WTC11 (cell line): ENCODE measurements at places on chromosomes 12 and 14. TPM values are rescaled to one million over a fixed set of nuclear protein-coding genes. Genes with fewer than 3 reads are reported as not detected.

DNA sequence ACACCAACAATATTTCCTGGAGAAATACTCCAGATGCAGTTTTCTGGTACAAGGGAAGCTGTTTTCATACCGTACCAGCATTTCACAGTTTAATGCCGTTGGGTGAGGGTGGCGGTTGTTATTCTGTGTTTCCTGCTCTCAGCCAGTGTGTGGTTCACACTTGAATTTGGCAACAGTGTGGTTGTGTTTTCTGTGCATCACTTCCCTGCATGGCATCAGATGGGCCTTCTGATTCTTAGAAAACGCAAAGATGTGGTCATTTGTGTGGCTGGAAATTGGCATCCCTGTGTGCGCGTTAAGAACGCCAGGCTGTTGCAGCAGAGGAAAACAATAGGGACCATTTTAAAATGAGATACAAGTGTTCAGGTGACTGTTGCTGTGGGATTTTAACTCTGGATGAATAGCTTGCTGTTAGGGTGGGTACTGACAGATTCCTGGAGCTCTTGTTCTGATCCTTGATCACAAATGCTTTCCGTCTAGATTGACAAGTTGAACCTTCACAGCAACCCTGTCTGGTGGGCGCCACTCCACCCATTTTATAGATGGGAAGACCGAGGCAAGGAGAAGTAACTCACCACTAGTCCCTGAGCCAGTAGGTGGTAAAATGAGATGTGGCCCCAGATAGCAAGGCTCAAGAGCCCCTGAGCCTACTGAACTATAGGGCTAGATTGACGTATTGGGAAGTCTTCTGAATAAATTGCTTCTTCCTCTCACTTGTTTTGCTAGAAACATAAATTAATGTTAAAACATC lies 231.2 kb downstream of the CHST11 start:
- no peak for DNase-seq

GRCh38 chr12:26112703-26113147 lies 12.1 kb downstream of the BHLHE41 start:
- no peak for DNase-seq

DNA sequence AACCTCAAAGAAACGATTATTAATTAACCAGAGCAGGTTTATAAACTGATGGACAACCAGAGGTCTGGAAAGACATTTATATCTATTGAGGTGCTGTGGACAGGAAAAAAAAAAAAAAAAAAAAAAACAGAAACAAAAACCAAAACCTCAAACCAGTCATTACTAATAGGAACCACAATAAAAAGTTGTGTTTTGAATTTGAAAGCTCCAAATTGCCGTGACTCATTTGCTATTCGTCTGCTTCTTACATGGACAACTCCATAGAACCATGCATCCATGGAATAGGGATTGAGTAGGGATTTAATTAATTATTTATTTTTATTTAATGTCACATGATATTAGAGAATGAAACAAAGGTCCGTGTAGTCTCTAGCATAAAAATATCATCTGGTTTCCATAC lies 134.1 kb upstream of the SSTR1 start:
- DNase-seq = no peak

DNA sequence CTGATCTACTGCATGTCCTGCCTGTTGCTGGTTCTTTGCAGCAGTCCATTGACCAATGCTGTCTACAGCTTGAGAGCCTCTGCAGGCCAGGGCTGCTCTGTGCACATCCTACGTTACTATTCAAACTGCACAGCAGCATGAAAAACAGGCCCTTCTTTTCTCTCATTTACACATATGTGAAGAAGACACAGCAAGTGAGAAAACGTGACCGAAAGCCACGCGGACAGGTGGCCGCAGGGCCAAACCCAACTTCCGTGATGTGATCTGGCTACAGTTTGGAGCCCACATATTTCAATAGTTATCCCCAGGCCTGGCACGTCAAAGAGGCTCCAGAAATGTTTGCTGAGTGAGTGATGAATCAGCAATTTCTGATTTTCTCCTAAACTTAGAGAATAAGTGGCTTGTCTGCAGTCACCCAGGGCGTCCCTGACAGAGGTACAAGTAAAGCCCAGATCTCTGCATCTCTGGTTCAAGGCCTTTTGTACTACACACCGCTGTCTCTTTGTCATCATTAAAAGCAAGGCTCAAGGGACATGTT lies 17.9 kb upstream of the TCL1B start:
- no peak for DNase-seq

DNA sequence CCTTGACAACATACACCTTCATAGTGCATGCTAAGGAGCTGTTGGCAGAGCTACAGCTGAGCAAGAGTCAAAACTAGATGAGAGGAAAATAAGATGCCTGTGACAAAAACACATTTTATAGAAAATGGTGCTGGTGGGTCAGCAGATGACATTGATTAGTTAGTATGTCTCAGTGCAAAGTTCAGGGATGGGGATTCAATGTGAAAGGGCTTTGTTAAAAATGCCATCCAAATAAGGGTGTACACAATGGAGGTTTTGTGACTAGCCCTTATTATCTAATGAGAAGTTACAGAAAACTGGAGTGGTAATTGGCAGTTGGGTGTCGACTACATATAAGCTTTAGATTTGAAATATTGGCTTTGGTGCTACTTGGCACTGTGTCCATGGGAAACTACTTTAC lies 169.0 kb downstream of the MON2 start:
- DNase-seq = no peak

GRCh38 chr14:100654814-100655740 lies 67.9 kb upstream of the BEGAIN start:
- peak; percentile 76 for DNase-seq

- no peak for DNase-seq
Observed at GRCh38 chr14:64806202-64806861, 73.4 kb downstream of the SPTB start.

- DNase-seq = no peak
Observed at GRCh38 chr12:40794087-40794486, 101.8 kb downstream of the CNTN1 start.

DNA sequence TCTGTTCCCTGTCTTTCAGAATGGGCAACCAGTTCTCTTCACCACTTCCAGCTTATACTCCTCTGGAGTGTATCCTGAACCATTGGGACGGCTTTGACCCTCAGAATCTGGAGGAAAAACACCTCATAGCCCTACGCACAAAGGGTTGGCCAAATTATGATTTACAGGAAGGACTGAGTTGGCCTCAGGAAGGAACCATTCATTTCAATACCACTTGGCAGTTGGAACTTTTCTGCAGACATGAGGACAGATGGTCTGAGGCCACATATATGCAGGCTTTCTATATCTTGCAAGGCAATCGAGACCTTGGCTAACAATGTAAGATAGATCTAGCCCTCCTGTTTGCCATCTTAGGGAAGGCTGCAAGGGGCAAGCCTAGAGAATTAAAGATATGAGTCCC lies 24.0 kb downstream of the CLECL1 start:
- no peak for DNase-seq

GRCh38 chr14:80615831-80616230 lies 325.7 kb downstream of the CEP128 start:
- no peak for DNase-seq

DNA sequence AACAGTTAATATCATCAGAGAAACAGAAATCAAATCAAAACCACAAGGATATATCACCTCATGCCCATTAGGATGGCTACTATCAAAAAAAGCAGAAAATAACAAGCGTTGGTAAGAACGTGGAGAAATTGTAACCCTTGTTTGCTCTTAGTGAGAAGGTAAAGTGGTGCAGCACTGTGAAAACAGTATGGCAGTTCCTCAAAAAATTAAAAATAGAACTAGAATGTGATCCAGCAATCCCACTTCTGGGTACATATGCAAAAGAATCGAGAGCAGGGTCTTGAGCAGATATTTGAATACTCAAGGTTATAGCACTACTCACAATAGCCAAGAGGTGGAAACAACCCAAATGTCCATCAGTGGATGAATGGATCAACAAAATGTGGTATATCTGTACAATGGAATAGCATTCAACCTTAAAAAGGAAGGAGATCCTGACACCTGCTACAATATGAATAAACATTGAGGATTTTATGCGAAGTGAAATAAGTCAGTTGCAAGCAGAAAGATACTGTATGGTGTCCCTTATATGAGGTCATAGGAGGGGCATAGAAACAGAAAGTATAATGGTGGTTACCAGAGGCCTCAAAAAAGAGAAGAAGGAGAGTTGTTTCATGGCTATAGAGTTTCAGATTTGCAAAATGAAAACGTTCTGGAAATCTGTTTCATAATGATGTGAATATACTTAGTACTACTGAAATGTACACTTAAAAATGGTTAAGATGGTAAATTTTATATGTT lies 131.0 kb upstream of the EEA1 start:
- DNase-seq = no peak

DNA sequence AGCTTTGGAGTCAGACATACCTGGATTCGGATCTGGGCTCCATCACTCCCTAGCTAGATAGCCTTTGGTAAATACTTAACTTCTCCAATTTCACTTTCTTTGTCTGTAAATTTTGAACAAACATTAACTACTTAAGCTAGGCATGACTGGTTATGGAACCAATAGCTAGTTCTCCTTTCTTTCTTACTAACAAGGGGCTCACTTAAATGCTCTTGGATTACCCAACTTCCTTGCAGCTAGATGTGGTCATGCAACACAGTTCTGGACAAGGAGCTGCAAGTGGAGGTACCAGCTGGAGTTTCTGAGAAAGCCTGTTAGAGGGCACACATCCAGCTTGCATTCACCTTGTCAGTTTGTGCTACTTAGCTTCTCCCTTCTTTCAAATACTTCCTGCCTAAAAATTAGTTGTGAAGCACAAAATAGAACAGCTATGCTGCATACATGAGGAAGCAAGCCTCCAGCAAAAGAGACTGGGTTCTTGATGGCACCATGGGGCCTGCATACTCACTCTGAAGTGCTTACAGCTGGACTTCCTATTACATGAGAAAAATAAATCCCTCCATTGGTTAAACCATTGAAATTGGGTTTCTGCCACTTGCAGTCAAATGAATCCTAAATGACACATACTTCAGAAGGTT lies 210.1 kb upstream of the EEA1 start:
- DNase-seq = no peak

- DNase-seq = no peak
Observed at GRCh38 chr14:20417250-20418186, 4.2 kb upstream of the TEP1 start.

GRCh38 chr12:46237371-46238045 lies 31.3 kb downstream of the SLC38A1 start:
- no peak for DNase-seq

DNA sequence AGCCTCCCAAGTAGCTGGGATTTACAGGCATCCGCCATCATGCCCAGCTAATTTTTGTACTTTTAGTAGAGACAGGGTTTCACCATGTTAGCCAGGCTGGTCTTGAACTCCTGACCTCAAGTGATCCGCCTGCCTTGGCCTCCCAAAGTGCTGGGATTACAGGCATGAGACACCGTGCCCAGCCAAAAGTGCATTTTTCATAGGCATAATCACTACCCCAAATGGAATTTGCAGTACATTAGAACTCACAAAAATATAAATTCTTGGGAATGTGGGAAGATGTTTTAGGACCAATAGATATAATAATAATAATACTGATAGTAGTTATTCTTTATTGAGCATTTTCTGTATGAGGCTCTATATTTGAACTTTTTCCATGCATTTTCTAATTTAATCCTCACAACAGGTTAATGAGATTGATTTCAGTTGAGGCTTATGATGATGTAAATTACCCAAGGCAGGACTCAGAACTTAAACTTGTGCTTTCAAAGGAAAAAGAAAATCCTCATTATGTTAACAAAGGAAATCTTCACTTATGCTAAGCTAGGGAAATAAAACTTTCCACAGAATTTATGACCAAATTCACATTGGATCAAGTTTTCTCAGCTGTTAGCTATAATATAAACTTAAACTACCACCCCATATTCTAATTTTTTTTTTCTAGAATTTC lies 121.6 kb downstream of the SRGAP1 start:
- DNase-seq = no peak

DNA sequence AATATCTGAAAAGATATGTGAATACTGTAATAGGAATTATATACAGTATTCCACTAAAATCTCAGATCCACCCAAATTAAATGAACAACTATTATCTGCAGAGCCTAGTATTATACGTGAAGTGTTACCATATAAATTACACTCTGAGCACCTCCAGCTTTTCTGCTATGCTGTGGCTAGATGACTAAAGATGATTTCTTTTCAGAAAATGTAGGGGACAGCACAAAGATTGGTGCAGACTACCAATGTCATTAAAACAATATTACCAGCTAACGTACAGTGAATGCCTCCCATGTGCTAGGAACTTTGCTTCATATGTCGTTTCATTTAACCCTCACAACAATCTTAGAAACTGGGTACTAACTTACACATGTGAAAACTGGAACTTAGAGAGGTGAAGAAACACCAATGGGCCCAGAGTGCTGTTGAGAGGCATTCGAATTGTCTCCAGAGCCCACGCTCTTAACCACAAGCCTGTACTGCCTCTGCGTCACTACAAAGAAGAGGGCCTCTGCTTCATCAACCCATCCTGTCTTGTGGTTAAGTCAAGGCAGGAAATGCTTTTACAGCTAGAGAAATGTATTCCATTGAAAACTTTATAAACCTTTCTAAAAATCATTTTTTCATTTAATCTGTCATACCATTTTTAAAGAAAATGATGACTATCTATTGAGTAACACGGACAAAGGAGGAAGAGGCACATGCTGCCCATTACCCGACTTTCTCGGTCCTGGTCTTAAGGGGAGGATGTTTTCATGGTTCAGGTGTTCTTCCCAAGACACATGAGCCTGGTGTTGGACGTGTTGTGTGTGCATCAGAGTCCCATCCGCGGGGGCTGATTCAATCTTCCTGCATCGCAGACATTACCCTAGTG lies 1.3 kb downstream of the GPR65 start:
- no peak for DNase-seq

DNA sequence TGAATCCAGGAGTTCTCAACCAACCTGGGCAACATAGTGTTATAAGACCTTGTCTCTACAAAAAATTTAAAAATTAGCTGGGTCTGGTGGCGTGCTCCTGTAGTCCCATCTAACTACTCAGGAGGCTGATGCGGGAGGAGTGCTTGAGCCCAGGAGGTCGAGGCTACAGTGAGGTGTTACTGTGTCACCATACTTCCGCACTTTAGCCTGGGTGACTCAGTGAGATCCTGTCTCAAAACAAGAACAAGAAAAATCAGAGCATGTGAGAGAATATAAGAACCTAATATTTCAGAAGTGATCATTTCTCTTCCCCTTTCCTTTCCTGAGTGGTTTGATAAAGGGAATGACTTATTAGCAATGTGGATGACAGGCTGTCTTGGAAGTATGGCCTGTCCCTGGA lies 9.5 kb downstream of the TRAF3 start:
- no peak for DNase-seq

Gene LAG3
- total RNA-seq = 2.4 to 2.6 TPM (median 2.6 TPM) in 3 replicates

Gene C12orf56
- total RNA-seq = 2.5 to 5.3 TPM (median 4.1 TPM) in 3 replicates

Gene VASH1
- 7.2 to 10.9 TPM (median 10.5 TPM) in 3 replicates for total RNA-seq

Gene RAD9B
- 0.09 to 0.32 TPM in 2 of 3 replicates, not detected in the other for total RNA-seq

Gene CIDEB
- 4.7 to 6.1 TPM (median 5.6 TPM) in 3 replicates for total RNA-seq

Gene DYNC1H1
- 382 to 438 TPM (median 392 TPM) in 3 replicates for total RNA-seq

Gene ITGB7
- 0.90 to 1.4 TPM (median 1.1 TPM) in 3 replicates for total RNA-seq

Gene CCDC197
- total RNA-seq = not detected in 3 replicates
